ENCODE measurements at places on chromosomes 3 and 15.
A peak's percentile ranks its signal among the peaks of the same experiment; 100 is the strongest.

DNA sequence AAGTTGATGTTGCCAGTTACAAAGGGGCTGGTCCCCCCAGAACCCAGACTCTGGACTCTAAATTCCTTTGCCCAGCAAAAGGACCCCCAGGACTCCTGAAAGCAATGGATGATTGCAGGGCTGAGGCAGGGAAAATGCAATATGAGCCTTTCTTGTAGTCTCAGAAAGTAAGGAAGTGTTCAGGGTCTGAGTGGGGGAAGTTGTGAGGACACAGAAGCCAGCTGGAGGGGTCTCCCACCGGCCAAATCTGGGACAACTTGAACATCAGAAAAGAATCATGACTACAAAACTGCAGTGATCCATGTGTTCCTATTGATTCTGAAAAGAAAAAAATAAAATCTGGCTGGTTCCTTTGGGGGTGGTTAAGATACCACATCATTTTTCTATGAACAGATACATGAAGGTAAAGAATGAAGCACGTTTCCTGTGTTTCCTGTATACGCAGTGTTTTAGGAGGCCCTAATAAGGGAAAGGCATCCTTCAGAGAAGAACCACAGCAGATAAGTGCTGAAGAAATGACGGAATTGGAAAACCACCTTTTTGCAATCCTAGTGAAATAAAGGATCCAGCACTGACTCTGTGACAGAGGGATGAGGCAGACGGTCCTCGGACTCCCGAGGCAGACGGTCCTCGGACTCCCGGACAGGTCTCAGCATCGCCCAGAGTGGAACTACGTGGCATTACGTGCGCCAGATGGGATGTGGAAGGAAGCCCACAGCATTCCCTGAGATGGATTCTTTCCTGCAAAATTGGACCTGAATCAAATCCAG is 22.2 kb upstream of the GRIP2 start:
- no peak for DNase-seq

GRCh38 chr3:67601919-67602608 is 52.3 kb downstream of the SUCLG2 start:
- DNase-seq: no peak

GRCh38 chr3:72487078-72487765 is 361.0 kb downstream of the SHQ1 start:
- peak; percentile 80 for DNase-seq

DNA sequence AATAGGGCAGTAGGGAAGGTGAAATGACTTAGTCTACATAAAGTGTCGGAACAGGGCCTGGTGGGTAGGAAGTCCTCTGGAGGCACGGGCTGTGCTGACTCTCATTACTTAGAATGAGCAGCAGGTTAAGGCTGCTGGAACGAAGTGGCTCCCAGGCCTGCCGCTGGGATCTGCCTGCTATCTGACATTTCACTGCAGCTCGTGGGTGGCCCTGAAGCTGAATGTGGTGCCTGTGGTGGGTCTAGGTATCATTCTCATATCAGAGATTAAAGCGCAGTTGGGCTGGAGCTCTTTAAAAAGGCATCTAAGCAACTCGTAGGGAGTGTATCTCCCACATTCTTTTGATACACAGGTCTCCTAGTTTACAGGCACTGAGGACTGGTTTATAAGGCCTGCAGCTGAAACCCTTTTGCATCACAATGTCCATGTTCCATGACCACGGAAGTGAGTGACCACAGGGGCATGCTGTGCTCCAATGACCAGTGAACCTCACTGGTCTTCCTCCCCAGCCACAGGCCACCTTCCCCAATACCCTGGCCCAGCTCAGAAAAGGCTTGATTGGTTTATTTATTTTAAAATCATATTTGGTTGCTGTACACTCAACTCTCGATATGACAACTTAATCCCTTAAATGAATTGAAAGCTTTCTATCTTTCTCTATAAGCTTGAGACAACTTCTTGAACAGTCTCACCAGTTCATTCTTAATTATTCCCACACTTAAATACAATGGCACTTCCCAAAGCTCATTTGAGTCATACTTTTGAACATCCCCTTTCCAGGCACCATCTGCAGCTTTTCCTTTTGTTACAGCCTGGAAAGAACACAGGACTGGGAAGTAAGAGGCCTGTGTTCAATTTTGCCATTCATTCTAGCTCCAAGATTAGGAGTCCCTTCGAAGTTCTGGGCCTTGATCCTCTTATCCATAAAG is 19.0 kb downstream of the ADAMTS9 start:
- no peak for DNase-seq

Data from T-helper 2 cell (primary cell).